T-helper 1 cell (primary cell): ENCODE measurements at places on chromosomes 5 and 9.
A peak's percentile ranks its signal among the peaks of the same experiment; 100 is the strongest.

DNA sequence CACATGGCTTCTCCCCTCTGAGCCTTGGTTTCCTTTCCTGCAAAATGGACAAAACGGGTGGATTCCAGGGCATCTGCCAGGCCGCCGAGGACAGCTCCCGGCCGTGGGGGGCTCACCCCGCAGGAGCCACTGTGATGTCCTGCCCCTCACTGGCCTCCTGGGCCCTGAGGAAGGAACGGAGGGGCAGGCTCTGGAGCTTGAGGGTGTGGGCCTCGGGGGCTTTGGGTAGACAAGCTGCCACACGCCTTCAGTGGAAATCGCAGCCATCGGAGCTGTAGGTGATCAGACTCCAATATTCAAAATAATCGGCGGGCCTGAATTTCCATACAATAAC, 32.2 kb upstream of the UBAC1 start:
- no peak for DNase-seq

DNA sequence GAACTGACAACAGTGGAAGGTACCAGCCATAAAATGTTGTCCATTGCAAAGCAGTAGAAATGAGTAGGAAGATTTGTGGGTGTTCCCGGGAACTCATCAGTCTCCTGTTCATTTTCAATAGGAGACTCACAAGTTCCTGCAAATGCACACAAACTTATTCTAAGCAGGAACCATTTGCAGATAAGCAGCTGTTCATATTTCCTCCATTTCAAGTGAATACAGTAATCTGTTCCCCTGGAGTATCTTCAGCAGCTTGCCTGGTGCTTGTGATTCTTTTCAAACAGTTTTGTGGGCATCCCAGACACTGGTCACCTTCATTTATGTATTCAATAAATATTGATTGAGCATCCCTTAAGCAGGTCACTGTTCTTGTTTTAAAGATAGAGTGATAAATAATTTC, 1315.5 kb upstream of the C9orf72 start:
- DNase-seq: no peak

GRCh38 chr5:59517926-59518585, 375.5 kb downstream of the PDE4D start:
- DNase-seq: no peak

GRCh38 chr9:130530938-130531337, 48.4 kb upstream of the FUBP3 start:
- DNase-seq: no peak

DNA sequence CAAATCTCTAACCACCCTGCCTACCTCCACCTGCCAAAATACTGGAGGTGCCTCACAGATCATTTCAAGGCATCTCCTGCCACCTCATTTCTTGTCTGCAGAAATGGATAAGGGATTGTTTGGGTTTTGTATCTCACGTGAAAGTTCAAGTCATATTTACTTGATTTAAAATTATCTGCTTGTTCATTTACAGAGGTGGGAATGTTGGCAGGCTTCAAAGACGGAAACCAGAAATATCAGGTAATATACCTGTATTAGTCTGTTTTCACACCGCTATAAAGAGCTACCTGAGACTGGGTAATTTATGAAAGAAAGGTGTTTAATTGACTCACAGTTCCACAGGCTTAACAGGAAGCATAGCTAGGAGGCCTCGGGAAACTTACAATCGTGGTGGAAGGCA, 85.4 kb downstream of the CAAP1 start:
- no peak for DNase-seq

DNA sequence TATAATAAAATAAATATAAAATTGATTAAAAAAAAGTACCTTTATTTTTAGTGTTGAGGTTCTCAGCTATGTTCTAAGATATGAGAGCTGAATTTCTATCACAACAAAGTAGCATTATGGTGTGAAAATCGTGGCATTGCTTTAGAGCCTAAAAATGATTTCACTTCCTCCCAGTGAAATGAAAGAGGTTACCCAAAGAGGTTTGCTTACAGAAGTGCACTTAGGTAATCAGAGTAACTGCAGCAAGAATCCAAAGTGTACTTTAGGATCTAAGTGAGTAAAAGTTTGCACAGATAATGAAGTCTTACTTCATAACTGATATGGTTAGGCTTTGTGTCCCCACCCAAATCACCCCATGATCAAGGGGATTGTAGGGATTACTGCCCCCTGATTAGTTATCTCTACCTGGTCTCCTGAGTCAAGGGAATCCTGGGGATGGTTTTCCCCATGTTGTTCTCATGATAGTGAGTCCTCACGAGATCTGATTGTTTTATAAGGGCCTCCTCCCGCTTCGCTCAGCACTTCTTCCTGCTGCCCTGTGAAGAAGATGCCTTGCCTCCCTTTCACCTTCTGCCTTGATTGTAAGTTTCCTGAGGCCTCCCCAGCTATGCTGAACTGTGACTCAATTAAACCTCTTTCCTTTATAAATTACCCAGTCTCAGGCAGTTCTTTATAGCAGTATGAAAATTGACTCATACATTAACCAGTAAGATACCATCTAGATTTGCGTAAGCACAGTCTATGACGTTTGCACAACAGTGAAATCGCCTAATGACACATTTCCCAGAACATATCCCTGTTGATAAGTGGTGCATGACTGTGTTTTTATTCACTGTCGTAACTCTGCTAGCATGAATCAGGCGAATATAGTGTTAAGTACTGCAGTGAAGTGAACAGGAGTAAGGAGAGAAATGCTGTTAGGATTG, 40.3 kb upstream of the LRRC70 start:
- no peak for DNase-seq

GRCh38 chr9:82539856-82540579, 522.9 kb downstream of the RASEF start:
- no peak for DNase-seq

- no peak for DNase-seq
Observed at GRCh38 chr9:133712221-133713100, 25.7 kb downstream of the SARDH start.

GRCh38 chr5:87392801-87393200, 19.9 kb downstream of the CCNH start:
- no peak for DNase-seq

- peak; percentile 76 for DNase-seq
Observed at GRCh38 chr9:136978073-136978864, 965 bp downstream of the PTGDS start.

- no peak for DNase-seq
Observed at GRCh38 chr9:38061326-38061977, 7.6 kb downstream of the SHB start.

GRCh38 chr5:95057615-95058014, 227.3 kb downstream of the MCTP1 start:
- no peak for DNase-seq

GRCh38 chr9:15155826-15156225, 151.2 kb downstream of the TTC39B start:
- DNase-seq: no peak

- DNase-seq: no peak
Observed at GRCh38 chr9:14021871-14022525, 291.9 kb downstream of the NFIB start.

DNA sequence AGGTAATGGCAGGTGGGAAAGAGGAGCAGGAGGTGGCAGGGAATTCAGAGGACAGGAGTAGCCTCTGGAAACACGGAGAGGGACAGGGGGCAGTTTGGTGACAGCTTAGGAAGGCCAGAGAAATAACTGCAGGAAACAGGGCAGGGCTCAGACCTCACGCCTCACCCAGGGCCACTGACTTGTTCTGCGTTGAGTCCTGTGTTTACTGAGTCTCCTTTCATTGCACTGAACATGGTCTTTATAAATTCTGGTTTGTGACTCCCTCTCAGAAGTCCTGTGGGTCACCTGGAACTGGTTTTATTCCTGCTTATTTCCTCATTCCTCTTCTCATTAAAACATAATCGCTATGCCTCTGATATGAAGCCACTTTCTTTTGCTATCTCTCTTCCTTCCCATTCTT, 55.2 kb upstream of the ZNF622 start:
- DNase-seq: no peak

- no peak for DNase-seq
Observed at GRCh38 chr5:100761192-100761591, 141.9 kb downstream of the ST8SIA4 start.

DNA sequence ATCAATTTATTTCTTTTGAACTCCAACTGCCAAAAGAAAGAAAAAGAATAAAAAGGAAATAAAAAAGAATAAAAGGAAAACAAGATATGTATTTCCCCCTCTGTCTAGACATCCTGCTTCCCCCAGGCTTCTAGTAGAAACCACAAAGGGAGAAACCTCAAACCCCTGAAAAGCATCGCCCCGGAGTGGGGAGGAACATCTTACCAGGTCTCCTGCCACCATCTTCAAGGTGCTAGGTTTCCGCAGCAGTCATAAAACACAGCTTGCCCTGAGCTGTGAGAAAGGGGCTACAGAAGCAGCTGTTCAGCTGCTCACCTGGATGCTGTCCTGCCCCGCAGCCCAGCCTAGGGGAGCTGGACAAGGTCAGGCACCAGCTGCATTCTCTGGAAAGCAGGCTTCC, 487.7 kb downstream of the GADD45G start:
- no peak for DNase-seq

DNA sequence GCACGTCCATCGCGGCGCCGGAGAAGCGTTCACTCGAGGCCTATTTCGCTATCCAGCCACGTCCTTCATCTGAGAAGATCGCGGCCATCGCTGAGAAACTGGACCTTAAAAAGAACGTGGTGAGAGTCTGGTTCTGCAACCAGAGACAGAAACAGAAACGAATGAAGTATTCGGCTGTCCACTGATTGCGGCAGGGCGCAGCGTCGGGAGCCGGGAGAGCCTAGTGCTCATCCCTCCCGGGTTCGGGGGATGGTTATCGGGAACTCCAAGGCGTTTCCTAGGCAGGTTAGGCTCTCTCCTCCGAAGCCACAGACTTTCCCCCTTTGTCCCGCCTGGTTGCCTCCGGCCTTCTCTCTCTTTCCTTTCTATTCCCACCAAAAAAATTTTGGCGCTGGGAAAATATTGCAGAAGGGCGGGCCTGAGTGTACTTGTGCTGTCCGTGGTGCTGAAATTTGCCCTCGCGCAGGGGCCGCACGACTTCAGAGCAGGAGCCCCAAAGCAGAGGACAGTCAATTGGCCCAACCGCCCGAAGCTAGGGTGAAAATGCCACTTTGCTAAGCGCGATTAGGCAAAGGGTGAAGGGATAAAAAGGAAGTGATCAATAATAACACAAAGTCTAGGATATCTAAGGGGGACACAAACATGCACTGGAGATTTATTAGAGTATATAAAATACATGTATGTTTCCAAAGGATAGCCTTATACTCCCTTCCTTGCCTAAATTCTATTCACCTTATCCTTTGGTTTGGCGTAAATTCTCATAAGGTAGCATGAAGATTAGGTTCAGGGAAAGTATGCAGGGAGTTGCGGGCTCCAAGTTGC, 1.8 kb downstream of the POU4F3 start:
- no peak for DNase-seq

GRCh38 chr5:94442991-94443390, 175.4 kb downstream of the KIAA0825 start:
- no peak for DNase-seq

DNA sequence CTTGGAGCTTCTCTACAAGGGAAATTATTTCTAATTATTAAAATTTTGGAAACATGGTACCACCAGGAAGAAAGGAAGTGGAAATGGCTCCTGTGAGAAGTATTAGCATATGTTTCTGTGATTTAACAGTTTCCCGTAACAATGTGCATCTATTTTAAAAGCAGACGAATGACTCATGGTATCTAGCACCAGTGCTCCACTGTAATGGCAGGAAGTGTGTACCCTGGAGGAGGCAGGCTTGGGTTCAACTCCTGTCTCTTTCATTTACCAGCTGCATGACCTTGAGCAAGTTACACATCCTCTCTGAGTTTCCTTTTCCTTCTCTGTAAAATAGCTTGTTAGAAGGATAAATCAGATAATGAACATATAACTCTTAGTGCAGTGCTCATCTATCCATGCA, 41.0 kb upstream of the ANGPTL2 start:
- DNase-seq: no peak

DNA sequence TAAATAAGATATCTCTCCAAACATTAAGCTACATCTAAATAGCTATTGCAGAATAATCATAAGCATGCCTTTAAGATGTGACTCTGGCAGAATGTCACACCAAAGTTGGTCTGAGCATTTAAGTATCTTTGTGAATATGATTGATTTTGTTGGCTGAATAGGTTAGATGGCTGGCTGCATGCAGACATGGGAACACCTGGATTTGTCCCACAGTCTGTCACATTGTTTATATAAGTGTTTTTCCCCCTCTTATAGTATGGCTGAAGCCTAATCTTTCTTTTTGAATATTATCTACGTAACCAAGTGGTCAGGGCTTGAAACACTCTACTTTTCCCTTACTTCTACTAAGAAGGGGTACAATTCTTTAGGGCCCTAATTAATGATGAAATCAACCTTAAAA, 36.2 kb downstream of the PCSK1 start:
- DNase-seq: no peak

DNA sequence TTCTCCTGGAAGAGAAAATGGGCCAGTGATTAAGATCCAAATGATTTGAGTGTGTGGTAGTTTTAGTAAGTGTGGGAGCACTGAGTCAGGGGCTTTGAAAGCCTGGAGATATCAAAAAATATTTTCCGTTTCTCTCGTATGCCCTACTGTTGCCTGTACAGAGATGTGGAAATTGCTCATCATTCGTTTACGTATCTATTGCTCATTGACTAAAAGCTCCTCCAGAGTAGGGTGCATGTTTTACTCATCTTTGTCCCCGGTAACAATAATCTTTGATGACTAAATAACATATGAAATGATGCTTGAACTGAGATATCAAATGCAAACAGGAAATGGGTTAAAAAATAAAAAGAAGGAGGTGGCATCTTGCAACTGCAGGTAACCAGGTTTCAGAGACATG, 114.2 kb upstream of the FST start:
- no peak for DNase-seq

DNA sequence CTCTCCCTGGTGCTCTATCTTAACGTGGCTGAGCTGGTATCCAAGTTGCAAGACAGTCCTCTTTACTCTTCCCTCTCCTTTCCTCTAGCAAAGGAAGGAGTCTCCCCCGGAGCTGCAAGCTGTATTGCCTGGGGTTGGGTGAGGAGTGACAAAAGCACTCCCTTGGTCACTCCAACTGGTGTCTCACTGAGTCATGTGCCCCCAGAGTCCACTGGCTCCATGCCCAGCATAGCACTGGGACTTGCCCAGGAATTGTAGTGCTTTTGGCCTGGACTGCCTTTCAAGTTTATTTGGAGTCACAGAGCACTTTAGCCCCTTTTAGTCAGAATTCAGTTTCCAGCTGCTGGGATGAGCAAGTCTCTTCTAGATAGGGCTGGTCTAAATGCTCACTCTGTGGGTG, 82.6 kb upstream of the FST start:
- DNase-seq: no peak

GRCh38 chr9:28456861-28457260, 883.6 kb upstream of the C9orf72 start:
- no peak for DNase-seq

- DNase-seq: no peak
Observed at GRCh38 chr5:109479260-109479860, 69.6 kb upstream of the PJA2 start.

GRCh38 chr5:6108981-6109825, 269.1 kb downstream of the MED10 start:
- no peak for DNase-seq

GRCh38 chr5:172107571-172107970, 80.5 kb downstream of the STK10 start:
- DNase-seq: no peak

GRCh38 chr9:73050887-73051550, 98.2 kb upstream of the ALDH1A1 start:
- no peak for DNase-seq
